ENCODE measurements at places on chromosomes 1 and 21. TPM values are rescaled to one million over a fixed set of nuclear protein-coding genes. Genes with fewer than 3 reads are reported as not detected.

Gene HAO2
- not detected for total RNA-seq

Gene KRTAP7-1
- total RNA-seq = not detected

GRCh38 chr1:220775240-220775853 lies 11.4 kb upstream of the MTARC1 start:
- DNase-seq = no peak

Gene TMEM61
- 11.0 TPM for total RNA-seq

DNA sequence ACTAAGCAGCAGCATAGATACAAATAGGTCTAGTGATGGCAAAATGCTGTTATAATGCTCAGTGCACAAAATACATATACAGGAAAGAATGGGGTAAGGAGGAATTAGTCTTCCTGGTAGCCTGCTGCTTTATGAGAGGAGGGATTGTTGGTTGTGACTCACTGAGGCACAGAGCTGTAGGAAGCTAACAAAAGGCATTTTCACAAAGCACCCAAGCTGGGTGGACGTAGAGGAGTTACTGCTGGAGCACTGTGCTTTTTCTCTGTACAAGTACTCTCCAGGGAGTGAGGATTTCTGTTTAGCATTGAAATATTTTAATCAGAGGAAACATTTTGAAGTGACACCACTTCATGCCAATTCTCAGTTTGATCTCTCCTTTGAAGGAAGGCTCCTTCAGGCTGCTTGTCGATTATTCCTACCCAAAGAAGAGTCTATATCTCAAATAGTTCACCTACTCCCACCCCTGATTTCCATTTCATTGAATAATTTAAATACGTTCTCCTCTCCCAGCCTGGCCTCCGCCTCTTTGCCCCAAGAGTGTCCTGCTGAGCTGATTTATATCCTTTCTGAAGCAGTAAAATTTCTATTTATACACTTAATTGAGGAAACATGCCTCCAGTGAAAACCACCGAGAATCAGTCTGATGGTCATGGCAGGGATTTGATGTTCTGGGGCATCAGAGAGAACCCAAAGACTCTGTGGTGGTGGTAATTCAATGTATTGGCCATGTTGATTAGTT lies 271.9 kb downstream of the HHAT start:
- DNase-seq = no peak

DNA sequence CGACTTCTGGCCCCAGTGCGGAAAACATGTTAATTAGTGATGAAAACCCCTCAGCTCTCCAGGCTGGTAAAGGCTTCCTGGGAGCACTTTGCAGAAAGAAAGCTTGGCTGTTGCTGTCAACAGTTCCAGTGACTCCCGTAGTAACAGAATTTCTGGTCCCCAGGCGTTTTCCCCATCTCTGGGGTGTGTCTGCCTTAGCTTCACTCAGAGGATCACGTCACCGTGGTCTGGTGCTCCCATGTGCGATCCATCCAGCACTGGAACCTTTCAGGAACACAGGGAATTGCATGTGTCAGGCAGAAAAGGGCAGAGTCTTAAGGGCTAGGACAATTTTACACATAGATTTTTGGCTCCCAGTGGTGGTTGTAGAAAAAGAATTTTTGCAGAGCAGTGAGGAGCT lies 470.4 kb upstream of the USP24 start:
- DNase-seq = no peak
